ENCODE measurements at places on chromosomes 2 and 18.

DNA sequence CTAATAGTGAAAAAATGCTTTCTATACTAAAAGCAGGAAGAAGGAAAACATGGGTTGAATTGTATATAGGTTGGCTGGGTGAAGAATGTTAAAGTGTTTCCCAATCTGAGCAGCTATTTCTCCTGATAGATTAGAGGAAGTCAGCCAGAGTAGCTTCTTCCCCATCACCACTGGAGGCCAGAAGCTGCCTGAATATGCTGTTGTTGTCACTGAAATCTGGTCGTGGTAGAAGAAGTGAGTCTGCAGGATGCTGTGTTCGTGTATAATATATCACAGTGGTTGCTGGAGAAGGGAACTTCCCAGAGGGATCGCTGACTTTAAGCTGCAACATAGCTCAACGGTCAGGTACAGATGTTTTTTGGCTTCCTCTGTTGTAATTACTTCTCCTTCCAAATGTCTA, 247.5 kb upstream of the LRATD1 start:
- DNase-seq = no peak

DNA sequence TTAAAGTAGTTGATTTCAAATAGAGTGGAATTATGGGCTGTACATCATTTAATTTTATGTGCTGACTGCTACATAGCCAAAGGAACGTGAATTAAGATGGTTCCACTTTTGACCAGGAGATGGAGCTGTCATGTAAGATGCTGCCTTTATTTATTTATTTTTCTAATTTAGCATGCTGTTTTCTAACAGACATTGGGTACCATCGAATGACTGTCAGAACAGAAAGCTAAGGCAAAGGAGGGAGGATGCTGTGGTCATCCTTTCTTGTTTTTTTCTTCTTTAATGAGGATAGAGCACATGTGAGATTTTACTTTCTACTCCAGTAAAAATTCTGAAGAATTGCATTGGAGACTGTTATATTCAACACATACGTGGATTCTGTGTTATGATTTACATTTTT, at the start of gene SCN2A:
SCN2A (plus strand) TSS at position 185 of the 400 bp plus-strand sequence. CDS start 56,410 bp downstream, outside the sequence.
- no peak for DNase-seq

- DNase-seq = no peak
Measured at GRCh38 chr2:204483608-204484081, 61.6 kb upstream of the PARD3B start.

DNA sequence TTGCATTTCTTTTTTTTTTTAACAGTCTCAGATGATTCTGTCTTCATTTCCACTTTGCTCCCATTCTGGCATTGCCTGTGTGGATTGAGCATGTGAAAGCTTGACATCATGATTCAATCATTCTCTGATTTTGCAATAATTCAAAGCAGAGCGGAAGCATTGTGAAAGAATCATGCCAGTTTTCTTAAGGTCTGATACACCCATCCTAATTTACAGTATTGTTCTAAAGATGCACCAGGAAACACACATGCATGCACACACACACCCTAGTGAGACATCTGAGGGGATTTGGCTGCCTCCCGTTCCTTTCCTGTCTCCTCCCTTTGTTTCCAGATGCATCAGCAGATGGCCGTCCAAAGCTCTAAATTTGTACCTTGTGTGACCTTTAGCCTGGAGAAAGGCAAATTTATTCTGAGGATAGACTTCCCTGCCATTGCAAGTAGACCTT, 97.3 kb downstream of the FMNL2 start:
- no peak for DNase-seq

DNA sequence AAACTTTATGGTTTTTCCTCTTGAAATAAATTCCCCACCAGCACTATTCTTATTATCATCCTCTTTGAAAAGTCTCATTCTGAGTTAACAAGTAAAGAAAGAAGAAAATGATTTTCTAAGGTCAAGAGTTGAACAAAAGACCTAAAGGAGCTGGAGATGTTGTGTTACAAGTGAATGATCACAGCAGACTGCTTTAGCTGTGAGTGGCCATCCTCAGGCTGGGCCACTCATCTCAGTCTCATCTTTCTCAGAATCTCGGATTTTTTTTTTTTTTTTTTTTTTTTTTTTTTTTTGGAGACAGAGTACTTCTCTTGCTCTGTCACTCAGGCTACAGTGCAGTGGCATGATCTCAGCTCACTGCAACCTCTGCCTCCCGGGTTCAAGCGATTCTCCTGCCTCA, 133.3 kb downstream of the CDH2 start:
- DNase-seq = no peak

GRCh38 chr2:203730883-203731282, 24.4 kb downstream of the CD28 start:
- DNase-seq = no peak

DNA sequence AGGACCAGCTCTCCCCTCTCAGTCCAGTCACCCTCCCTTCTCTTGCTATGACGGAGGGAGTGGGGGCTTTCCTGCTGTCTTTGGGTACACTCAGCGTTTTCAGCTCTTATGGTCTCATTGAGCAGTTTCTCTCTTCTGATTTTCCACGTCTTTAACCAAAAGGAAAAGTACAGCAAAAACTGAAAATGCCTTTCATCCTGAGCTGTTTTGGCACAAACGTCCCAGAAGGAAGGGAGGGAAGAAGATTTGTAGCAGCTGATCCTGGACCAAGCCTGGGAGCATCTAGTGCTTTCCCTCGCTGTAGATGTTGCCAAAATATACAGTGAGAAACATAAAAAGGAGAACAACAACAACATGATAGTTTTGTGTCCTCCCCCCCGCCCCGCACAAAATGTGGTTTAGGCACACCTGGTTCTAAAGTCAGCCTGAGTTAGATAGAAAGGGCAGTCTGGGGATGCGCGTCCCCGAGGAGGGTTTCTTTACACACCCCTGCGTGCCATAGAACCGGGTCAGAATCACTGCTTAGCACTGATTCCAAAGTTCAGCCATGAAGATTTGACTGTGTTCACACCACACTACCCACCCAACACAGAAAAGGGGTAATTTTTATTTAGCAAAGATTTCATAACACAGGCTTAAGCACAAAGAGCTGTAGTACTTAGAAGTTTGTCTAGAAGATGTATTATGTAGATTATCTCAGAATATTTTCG, 53.4 kb downstream of the SLC40A1 start:
- DNase-seq = no peak

DNA sequence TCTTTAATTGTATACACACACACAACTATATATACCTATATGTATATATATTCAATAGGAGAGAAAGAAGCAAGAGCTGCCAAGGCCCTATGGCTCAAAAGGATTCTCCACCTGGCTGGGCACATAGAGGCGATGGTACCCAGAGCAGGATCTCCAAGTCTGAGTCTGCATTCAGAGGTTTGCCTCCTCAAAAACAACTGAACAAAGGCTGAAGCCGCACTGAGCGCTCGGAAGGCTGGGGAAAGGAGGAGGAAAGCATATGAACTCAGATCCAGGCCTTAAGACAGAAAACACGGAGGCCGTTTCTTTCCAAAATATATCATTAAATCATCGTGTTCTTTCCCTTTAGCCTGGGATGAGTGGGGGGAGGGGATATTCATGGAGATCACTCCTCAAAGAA, 3.6 kb downstream of the HOXD12 start:
- DNase-seq = no peak

DNA sequence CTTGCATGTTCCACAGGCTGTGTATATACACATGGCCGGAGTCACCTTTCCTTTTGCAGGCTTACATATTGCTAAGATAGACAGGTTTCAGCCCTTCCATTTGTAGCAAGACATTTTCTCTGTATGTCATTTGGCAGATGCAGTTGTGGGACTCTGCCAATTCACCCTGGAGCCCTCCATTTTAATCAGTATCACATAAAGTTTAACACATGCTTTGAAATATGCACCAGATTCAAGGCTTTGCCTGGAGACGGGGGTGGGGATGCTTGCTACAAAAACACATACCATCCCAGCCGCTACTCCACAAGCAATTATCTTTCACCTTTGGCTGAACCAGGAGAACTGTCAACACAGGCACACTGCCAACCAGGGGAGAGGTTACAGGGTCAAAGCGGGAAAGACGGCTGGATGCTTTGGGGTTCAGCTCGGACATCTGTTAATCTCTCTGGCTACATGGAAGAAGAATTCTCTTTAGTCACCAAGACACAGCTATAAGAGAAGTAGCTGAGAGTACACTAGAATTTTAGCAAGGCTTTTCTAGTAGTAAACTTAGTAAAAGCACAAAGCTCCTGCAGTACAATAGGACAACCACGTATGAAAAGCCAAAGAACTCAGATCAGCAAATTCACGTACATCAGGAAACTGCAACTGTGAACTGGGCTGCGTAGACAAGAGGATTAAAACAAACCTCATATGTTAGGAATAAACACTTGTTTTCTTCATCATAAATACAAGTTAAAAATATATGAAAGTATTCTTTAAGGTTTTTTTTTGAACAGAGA, 130.9 kb downstream of the EXOC6B start:
- no peak for DNase-seq

- DNase-seq = peak; percentile 5
Measured at GRCh38 chr2:191539068-191539467, 138.9 kb upstream of the NABP1 start.

DNA sequence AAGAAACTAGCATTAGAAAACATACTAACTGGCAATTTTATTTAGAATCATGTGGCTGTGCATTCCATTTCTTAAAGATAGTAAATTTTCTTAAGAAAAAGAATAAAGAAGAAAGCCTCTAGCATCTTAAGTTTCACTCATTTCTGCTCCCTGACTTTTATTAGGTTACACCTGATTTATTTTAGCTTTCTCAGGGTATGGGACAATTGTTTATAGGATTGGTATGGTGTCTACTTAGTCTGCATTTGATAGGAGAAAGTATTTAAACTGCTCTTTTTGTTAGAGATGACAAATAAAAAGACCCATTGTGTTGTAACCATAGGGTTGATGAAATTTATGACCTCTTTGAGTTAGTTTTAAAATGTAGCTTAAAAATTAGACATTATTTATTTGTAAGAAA, 115.2 kb downstream of the PTPRM start:
- DNase-seq = no peak

DNA sequence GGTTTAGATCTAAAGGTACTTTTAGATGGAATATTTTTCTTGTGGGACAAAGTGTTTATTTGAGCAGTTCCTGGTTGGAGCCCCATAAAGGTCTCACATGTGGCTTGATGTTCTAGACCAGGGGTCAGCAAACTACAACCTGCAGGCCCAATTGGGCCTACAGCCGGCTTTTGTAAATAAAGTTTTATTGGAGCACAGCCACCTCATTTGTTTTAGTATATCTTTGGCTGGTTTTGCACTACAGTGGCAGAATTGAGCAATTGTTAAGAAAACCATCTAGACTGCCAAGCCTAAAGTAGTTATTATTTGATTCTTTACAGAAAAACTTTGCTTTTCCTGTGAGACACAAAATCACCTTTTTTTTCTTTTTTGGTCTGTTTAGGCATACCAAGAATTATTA, 41.6 kb downstream of the NDC80 start:
- DNase-seq = no peak

DNA sequence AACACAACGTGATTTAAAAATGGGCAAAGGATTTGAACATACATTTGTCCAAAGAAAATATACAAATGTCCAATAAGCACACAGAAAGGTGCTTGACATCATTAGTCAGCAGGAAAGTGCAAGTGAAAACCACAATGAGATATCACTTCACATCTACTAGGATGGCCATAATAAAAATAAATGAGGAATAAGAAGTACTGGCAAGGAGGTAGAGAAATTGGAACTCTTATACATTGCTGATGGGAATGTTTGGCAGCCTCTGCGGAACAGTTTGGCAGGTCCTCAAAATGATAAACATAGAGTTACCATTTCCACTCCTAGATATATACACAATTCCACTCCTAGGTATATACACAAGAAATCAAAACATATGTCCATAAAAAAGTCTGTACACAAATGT, 51.0 kb upstream of the PGAP1 start:
- DNase-seq = no peak

GRCh38 chr18:62586781-62587487, 64.1 kb downstream of the ZCCHC2 start:
- DNase-seq = no peak

DNA sequence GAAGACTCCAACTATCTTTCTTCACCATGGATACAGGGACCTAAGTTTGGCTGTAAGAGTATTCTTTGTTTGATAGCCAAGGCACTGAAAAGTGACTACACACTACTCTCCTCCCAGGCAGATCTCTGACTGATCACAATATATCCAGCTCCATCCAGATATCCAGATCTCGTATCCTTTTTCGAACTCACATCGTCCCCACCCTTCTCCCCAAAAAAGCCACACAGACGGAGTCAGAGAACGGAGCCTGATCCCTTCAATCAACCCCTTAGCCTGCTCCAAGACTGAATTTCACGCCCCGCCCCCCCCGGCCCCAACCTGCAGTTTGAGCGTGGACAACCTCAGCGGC, 533 bp downstream of the DHX57 start:
- DNase-seq = no peak

- DNase-seq = no peak
Measured at GRCh38 chr2:42941633-42942176, 149.3 kb upstream of the HAAO start.

GRCh38 chr2:48709096-48710034, 46.2 kb downstream of the LHCGR start:
- no peak for DNase-seq

GRCh38 chr2:129502781-129503180, 476.7 kb upstream of the RAB6C start:
- DNase-seq = no peak

DNA sequence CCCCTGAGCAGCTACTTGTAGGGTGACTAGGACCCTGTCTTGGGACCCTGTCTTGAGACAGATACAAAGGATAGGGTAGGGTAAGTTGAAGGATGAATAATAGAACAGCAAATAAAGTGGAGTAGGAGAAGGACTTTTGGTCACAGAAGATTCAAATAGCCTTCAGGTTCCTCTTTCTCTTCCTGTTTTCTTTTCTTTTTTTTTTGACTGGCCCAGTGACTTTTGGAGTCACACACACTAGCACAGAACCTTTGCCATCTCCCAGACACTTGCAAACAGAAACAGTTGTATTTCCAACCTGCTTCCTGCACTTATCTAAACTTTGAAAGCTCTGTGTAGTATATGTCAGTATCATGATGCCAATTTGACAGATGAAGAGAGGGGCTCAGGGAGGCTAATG, 108.2 kb downstream of the TDRD15 start:
- no peak for DNase-seq

GRCh38 chr2:98730707-98731040, 258 bp downstream of the MGAT4A start:
- DNase-seq = peak; percentile 27

- DNase-seq = no peak
Measured at GRCh38 chr2:160730296-160730995, 236.8 kb upstream of the RBMS1 start.

GRCh38 chr2:178105566-178105965, 6.7 kb upstream of the RBM45 start:
- no peak for DNase-seq

- no peak for DNase-seq
Measured at GRCh38 chr18:65995206-65995605, 244.4 kb downstream of the CDH7 start.

DNA sequence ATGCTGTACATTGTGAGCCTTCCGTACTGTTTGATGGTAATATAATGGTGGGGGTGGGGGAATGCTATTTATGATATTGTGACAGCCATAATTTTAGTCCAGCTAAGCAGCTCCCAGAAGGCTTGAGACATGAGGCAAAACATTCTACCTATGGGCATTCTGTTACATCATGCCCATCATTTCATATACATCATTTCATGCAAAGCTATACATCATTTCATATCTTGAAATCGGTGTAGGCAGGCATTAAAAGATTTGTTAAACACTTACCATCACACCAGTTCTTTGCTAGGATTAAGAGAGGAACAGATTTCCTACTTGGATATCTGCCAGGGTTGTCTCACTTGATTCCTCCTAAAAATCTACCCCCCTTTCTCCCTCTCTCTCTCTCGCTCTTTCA, 84.5 kb downstream of the COL5A2 start:
- no peak for DNase-seq

- DNase-seq = no peak
Measured at GRCh38 chr2:63059793-63060471, 9.3 kb downstream of the OTX1 start.

Measured in stimulated activated CD8-positive, alpha-beta memory T cell treated with anti-CD3 and anti-CD28 coated beads, Interleukin-7, amount 100 ng/mL, for 48 hours (primary cell).